ENCODE measurements at places on chromosomes 12 and 14.

DNA sequence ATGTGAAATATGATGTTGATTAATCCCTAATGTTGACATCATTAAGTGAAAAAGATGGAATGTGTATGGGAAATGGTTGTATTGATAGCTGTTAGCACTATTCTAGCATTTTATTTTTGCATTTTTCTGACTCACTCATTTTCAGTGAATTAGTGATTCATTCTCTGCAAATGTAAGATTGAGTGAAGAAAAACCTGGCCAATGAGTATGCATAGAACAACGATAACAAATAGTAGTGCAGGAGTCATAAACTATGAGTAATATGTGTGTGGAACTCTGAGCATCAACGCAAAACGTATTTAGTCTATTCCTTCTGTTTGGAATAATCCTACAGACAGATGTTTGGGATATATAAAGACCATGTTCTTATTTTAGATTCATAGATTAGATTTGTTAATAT is 76.3 kb upstream of the RTL1 start:
- no peak for DNase-seq

DNA sequence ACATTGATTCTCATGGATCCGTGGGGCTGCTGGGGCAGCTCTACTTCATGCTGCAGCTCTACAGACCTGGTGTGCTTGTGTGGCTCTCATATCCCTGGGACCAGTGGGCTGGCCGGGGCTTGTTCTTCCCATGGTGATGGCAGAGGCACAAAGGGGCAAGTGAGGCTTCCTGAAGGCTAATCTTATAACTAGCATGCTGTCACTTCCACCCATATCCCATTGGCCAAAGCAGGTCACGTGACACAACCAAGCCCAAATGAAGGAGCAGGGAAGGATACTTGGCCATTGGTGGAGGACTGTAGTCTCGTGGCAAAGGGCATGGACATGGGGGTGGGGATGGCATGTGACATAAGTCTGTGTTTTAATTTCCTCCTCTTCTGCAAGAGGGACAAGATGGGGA is 9.9 kb downstream of the PLBD2 start:
- DNase-seq: no peak

DNA sequence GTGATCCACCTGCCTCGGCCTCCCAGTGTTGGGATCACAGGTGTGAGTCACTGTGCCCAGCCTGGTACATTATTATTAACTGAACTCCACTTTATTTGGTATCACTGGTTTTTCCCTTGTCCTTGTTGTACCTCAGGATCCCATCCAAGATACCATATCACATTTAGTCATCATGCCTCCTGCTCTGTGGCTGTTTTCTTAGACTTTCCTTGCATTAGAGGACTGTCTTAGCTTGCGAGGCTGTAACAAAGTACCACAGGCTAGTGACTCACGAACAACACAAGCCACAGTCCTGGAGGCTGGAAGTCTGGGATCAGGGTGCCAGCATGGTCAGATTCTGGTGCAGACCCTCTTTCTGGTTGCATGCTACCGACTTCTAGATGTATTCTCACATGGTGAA is 12.2 kb downstream of the KLC1 start:
- no peak for DNase-seq

GRCh38 chr14:100069161-100069800 is 4.1 kb downstream of the EVL start:
- DNase-seq: no peak

- DNase-seq: no peak
These were observed 414 bp upstream of the CDK17 start for GRCh38 chr12:96400631-96401075.

DNA sequence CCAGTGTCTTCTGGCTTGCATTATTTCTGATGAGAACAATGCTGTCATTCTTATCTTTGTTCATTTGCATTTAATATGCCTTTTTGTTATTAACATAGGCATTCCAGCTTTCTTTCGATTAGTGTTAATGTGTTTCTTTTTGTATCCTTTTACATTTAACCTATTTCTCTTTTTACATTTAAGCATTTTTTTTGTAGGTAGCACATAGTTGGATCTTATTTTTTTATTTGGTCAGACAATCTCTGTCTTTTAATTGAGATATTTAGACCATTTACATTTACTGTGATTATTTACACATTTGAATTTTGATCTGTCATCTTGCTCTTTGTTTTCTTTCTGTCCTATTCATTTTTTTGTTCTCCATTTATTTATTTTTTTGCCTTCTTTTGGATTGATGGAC is 14.5 kb upstream of the KIF26A start:
- no peak for DNase-seq

DNA sequence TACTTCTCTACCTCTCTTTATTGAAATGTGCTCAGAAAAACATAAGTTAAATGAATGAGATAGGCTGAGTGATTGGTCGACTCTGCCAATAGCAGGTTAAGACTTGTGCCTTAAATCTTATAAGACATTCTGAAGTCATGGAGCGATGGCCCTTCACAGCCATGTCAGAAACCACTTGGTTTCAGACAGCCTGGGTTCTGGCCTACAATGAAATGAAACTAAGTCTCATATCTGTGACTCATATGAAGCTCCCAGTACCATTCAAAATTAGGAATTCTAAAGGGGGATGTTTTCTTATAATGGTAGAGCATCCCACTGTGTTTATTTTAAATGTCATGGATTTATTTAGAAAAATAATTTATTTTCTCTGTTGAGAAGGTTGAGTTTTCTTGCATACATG is 42.6 kb downstream of the PLXNC1 start:
- DNase-seq: no peak

- DNase-seq: no peak
These were observed 125.9 kb downstream of the CALM1 start for GRCh38 chr14:90522571-90523191.

GRCh38 chr12:100795800-100796179 is 1.2 kb downstream of the ANO4 start:
- DNase-seq: no peak

- DNase-seq: no peak
These were observed 28.7 kb downstream of the AICDA start for GRCh38 chr12:8584004-8584403.

GRCh38 chr14:106665814-106666213 is 1139.4 kb downstream of the TMEM121 start:
- no peak for DNase-seq

DNA sequence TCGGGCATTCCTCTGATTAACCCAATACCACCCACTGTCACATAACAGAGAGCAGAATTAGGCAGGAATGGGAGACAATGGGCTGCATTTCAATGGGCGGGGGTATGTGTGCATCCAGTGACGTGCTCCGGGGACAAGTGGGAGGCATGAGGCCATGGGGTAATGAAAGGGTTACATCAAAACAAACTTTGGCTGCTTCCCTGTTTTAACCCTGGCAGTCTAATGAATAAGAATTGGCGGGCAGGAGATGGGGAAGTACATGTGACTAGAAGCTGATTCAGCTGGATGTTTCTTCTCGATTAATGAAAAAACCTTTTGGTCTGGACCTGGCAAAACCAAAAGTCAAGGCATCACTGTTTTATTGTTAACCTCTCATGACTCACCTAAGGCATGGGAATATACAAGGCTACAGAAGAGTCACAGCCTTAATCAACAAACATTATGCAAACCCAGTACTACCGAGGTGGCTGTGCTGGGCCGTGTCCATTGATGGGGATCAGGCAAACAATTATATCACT is 44.2 kb downstream of the SOCS2 start:
- DNase-seq: no peak

DNA sequence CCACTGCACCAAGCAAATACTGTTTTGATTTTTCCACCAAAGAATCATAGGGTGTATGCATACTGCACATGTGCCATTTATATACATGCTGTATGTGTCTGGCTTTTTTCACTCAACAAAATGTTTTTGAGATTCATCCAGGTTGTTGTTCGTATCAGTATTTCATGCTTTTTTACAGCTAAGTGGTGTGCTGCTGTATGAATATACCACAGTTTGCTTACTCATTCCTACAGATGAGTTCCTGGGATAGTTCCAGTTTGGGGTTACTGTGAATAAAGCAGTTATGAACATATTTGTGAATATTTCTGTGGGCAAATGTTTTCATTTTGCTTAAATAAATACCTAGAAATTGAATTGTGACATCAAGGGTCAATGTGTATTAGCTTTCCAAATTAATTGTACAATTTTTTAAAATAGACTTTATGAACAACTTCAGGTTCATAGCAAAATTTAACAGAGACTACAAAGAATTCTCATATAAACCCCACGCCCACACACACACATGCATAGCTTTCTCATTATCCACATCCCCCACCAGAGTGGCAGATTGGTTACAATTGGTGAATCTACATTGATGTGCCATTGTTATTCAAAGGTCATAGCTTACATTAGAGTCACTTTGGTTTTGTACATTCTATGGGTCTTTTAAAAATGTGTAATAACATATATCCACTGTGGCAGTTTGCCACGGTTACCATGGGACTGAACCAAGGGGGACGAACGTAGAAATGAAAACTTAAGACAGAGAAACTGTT is 6.9 kb upstream of the KRT6A start:
- no peak for DNase-seq

- no peak for DNase-seq
These were observed 189.3 kb upstream of the GARIN2 start for GRCh38 chr14:66999978-67000377.

- DNase-seq: no peak
These were observed 15.8 kb downstream of the CD9 start for GRCh38 chr12:6215932-6216494.

DNA sequence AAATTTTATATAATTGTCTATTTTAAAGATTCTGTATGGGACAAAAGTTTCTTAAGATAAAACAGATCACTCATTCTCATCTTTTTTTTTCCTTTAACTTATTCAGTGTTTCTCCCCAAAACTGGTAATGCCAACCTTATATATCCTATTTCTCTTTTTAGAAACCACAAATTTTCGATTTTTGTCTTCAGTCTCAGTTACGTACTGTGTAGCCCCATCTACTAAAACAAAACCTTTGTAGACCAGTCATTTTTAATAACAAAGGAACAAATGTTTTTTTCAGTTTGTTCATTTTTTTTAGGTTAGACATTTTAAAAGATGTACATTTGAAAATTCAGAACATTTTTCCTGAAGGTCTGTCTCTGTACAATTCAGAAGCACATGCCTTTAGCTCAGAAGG is 18.2 kb downstream of the PNMA1 start:
- no peak for DNase-seq

DNA sequence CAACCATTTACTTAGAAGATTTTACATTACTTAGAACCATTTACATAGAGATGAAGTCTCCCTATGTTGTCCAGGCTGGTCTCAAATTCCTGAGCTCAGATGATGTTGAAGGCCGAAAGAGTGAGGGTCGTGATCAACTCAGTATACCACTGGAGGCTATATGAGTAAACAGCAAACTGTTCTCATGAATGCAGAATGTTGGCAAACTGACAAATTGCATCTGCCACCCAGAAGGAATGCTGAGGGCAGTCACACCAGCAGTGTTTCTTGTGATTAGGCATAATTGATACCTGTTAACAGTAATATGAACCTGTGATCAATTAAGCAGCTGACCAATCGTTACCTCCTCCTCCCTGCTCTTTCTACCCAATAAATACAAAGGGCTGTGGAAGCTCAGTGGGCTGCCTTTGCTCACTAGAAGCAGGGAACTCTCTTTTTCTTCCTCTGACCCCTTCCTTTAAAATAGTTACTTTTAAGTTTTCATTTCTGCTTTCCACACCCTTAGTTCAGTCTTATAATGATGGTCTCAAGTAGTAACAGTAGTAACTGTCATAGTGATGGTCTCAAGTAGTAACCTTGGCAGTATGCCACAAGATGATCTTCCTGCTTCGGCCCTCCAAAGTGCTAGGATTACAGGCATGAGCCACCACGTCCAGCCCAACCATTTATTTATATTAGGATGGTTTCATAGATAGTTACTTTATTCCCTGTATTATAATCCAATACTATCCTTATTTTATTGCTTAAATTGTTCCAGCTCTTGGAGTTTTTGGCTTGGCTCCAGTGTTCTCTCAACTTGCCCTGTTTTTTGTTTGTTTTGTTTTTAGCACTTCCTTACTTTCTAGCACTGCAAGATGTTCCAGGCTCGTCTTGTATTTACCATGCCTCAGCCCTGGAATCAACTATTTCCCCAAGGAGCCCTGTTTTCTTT is 25.8 kb downstream of the LIMA1 start:
- no peak for DNase-seq

- no peak for DNase-seq
These were observed 53.8 kb upstream of the KCNJ8 start for GRCh38 chr12:21828136-21828775.

- DNase-seq: no peak
These were observed 5.1 kb downstream of the HCAR1 start for GRCh38 chr12:122725452-122726079.

GRCh38 chr14:50928002-50928635 is 16.2 kb downstream of the PYGL start:
- DNase-seq: no peak

DNA sequence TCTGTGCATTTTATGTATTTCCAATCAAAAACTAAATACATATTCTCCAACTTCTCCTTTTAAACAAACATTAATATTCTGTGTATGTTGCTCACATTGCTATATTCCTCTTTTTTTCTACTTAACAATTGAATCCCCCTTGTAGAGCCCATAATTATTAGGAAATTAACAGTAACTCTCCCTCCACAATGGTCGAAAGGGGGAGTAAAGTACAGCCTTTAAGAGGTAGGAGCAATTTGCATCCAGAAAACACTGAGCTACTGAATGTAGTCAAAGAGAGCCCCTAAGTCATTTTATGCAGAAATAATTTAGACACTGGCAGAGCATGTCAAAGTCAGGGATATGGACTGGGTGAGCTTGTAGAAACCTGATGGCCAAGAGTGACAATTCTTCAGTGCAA is 57.2 kb upstream of the SCN8A start:
- DNase-seq: no peak

DNA sequence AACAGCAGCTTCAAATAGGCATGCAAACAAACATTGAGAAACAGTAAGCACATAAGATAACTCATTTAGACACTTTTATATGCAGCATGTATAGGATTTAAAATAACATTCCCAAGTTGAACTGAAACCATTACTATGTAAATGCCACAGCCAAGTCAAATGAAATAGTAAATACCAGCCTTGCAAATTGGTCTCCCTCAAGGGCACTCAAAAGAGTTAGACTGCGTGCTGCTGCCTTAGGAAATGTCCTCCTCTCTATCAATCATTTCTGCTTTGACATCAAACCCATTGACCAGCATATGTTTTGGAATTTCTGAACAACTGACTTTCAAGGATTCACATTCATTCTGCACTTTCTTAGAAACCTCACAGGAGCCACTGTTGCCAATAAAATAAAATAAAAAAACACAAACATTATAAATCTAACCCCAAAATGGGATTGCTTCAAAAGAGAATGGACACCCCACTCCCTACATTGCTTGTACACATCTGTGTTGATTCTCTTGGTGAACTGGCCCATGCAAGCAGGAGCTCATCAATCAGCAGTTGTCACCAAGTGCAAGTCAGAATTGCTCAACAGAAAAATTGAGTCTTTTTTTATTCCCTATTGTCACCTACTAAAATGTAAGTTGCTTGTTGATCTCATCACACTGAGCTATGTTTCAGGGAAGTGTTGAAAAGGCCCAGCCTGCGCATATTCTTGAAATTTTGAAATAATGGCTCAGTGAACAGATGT is 256.2 kb downstream of the DAD1 start:
- no peak for DNase-seq

- DNase-seq: no peak
These were observed 47.6 kb downstream of the PTPN21 start for GRCh38 chr14:88507208-88507607.

All from activated CD8-positive, alpha-beta memory T cell treated with anti-CD3 and anti-CD28 coated beads for 48 hours (primary cell).